Smooth muscle cell of trachea (primary cell): ENCODE measurements at places on chromosomes 2 and 18. TPM values are rescaled to one million over a fixed set of nuclear protein-coding genes. Genes with fewer than 3 reads are reported as not detected.

The IGFBP5 gene
- total RNA-seq = 474 and 2,317 TPM in 2 replicates

The FOXD4L1 gene
- total RNA-seq = 0.15 and 0.17 TPM in 2 replicates

The PMAIP1 gene
- 8.6 and 11.3 TPM in 2 replicates for total RNA-seq

The RAD51AP2 gene
- not detected in 2 replicates for total RNA-seq

The ARL5A gene
- total RNA-seq = 44.5 and 67.9 TPM in 2 replicates

The CDK15 gene
- total RNA-seq = 6.7 and 16.0 TPM in 2 replicates

The SERPINB3 gene
- not detected in 2 replicates for total RNA-seq

The DSC3 gene
- total RNA-seq = 0.15 and 0.33 TPM in 2 replicates

The MC2R gene
- not detected in 2 replicates for total RNA-seq

The MYCN gene
- total RNA-seq = not detected in 2 replicates

The MRPS9 gene
- total RNA-seq = 21.2 and 30.3 TPM in 2 replicates

The C2orf81 gene
- total RNA-seq = 1.5 and 2.0 TPM in 2 replicates

The PLCL1 gene
- 1.6 and 1.7 TPM in 2 replicates for total RNA-seq

The TSGA10 gene
- total RNA-seq = 2.0 and 7.6 TPM in 2 replicates

The SLC39A6 gene
- total RNA-seq = 70.1 and 92.0 TPM in 2 replicates

The ACTG2 gene
- 2.2 and 4.1 TPM in 2 replicates for total RNA-seq

The KCNE4 gene
- 13.4 and 21.2 TPM in 2 replicates for total RNA-seq

The HNRNPA3 gene
- 24.6 and 57.6 TPM in 2 replicates for total RNA-seq

The ANKMY1 gene
- 7.0 and 8.4 TPM in 2 replicates for total RNA-seq

The ZFP36L2 gene
- total RNA-seq = 33.7 and 34.6 TPM in 2 replicates

The HOXD4 gene
- not detected in 2 replicates for total RNA-seq

The FIGN gene
- total RNA-seq = 1.2 and 2.3 TPM in 2 replicates

The MSH2 gene
- total RNA-seq = 16.4 and 33.0 TPM in 2 replicates

The STK39 gene
- 13.1 and 19.9 TPM in 2 replicates for total RNA-seq
